ENCODE measurements at places on chromosomes 2 and 18. TPM values are rescaled to one million over a fixed set of nuclear protein-coding genes. Genes with fewer than 3 reads are reported as not detected.
A peak's percentile ranks its signal among the peaks of the same experiment; 100 is the strongest.

- H3K4me1 ChIP-seq: no peaks in the 10 kb centered on the region
- DNase-seq: no peak
- H3K27me3 ChIP-seq: no peaks in the 10 kb centered on the region
Measured at GRCh38 chr18:39105104-39105503, 1539.5 kb upstream of the CELF4 start.

DNA sequence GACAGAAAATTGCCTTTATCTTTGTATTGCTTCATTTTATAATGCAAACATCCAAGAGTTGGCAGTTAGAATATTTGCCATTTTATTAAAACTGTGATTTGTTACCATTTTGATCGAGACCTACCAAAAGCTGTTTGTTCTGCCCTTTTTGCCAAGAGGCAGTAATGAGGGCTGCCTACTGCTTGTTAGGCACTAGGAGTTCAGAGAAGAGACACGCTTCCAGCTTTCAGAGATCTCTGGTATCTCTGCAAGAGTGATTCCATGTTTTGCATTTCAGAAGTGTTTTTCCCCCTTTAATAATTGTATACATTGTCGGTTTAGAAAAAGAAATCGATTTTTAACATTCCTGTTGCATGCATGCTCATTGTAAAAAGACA lies 628 bp downstream of the MRPL30 start:
- peak overlapping the region; percentile 74 for H3K27ac ChIP-seq
- H3K4me1 ChIP-seq: peaks cover 20% of the 10 kb centered on the region
- peak overlapping the region; percentile 75 for H3K4me3 ChIP-seq
- no peaks in the 10 kb centered on the region for H3K27me3 ChIP-seq

- no peak overlapping the region for H3K4me3 ChIP-seq
- H3K27ac ChIP-seq: no peak overlapping the region
- no peaks in the 10 kb centered on the region for H3K27me3 ChIP-seq
- no peaks in the 10 kb centered on the region for H3K36me3 ChIP-seq
- no peaks in the 10 kb centered on the region for H3K4me1 ChIP-seq
Measured at GRCh38 chr18:8874872-8875271, 169.5 kb downstream of the MTCL1 start.

DNA sequence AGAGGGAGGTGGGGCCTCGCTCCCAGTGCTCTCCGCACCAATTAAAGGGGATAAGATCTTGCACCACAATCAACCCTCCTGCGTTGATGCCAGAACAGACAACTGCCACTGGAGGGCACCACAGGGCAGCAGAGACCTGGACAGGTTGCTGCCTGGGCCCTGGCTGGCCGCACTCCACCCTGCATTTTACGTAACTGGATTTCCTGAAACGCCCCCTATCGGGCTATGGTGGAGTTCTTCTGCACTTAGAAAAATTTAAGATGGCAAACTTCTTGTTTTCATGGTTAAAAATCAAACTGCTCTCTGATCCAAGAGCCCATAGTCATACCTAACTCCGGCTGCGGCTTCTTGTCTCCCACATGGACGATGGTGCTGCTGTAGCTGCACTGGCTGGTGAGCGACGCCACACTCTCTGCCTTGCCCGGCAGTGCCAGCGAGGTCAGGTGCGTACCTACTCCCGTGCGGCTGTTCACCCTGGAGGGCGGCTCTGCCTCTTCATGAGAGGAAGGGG lies 16.8 kb upstream of the HES6 start:
- H3K27ac ChIP-seq: no peak overlapping the region
- H3K4me1 ChIP-seq: no peaks in the 10 kb centered on the region
- DNase-seq: peak; percentile 50
- no peaks in the 10 kb centered on the region for H3K27me3 ChIP-seq
- H3K36me3 ChIP-seq: peaks cover 46% of the 10 kb centered on the region

DNA sequence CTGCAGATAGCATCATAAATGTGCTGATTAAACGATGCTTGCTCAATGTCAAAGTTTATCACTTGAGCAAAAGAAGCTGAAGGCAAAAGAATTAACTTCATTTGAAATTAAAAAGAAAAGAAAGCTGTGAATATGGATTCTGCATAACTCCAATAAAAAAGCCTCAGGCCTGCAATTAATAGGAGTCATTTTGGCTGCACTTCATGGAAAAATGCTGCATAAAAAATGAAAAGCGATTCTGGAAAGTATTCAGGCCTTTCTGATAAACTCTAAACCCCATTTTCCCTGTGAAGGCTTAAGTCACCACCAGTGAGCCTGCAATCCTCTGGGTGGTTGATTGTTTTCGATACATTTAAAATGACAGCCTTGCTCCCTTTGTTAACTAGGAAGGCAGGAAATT lies 1793.4 kb downstream of the SUCLG1 start:
- DNase-seq: no peak
- no peaks in the 10 kb centered on the region for H3K27me3 ChIP-seq

- H3K27ac ChIP-seq: no peak overlapping the region
- no peaks in the 10 kb centered on the region for H3K27me3 ChIP-seq
- H3K4me3 ChIP-seq: no peak overlapping the region
Measured at GRCh38 chr2:106869512-106870275, 16.3 kb downstream of the ST6GAL2 start.

DNA sequence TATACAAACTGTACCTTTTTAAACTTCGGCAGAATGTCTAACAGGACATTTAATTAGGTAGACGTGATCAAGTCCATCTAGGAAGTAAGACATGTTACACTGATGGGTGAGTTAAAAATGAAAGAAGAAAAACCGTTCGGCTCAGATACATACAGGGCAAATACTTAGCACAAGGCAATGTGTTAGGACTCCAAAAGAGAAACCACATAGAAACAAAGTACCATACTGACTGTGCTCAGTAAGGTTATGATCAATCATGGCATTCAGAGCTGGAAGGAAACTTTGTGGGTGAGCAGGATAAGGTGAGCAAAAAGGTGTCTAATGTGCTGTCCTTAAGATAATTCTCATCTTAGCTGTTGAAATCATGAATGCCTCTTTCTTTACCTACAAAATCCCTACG lies 211.9 kb downstream of the STK39 start:
- H3K4me1 ChIP-seq: no peaks in the 10 kb centered on the region
- H3K36me3 ChIP-seq: peaks cover 8% of the 10 kb centered on the region
- no peak overlapping the region for H3K4me3 ChIP-seq
- H3K27ac ChIP-seq: no peak overlapping the region

- no peaks in the 10 kb centered on the region for H3K27me3 ChIP-seq
- DNase-seq: no peak
- no peaks in the 10 kb centered on the region for H3K36me3 ChIP-seq
Measured at GRCh38 chr2:31233231-31233630, 721 bp upstream of the EHD3 start.

- H3K27me3 ChIP-seq: no peaks in the 10 kb centered on the region
- no peak overlapping the region for H3K27ac ChIP-seq
- no peaks in the 10 kb centered on the region for H3K4me1 ChIP-seq
- no peak for DNase-seq
- H3K4me3 ChIP-seq: no peak overlapping the region
Measured at GRCh38 chr2:77552956-77553355, 30.8 kb upstream of the LRRTM4 start.

DNA sequence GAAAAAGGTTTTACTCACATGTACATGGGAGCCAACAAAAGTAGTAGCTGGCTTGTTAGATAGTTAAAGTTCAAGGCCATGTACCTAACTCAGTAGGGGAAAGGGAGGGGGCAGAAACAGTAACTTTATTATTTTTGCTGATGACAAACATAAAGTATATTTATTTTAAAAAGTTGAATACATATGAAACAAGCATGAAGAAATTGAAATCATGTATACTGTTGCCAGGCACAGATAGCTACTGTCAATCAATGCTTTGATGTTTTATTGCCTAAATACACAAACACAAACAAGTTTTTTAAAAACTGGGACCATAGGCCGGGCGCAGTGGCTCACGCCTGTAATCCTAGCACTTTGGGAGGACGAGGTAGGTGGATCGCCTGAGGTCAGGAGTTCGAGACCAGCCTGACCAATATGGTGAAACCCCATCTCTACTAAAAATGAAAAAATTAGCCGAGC lies 7.6 kb upstream of the PSD4 start:
- H3K27me3 ChIP-seq: no peaks in the 10 kb centered on the region
- no peaks in the 10 kb centered on the region for H3K36me3 ChIP-seq
- peaks cover 33% of the 10 kb centered on the region for H3K4me1 ChIP-seq
- no peak for DNase-seq

DNA sequence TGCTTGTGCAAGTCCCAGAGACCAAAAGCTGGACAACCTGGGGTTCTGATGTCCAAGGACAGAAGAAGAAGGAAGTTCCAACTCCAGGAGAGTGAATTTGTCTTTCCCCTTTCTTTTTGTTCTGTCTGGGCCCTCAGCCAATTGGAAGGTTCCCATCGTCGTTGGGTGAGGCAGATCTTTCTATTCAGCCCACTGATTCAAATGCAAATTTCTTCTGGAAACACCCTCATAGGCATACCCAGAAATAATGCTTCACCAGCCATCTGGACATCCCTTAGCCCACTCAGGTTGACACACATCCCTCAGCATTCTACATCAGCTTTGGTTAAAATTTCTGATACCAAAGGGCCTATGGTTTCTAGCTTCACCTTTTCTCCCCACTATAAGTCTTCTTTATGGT lies 156.5 kb downstream of the SP3 start:
- no peak for DNase-seq
- no peak overlapping the region for H3K27ac ChIP-seq
- no peaks in the 10 kb centered on the region for H3K4me1 ChIP-seq
- H3K27me3 ChIP-seq: no peaks in the 10 kb centered on the region
- H3K4me3 ChIP-seq: no peak overlapping the region
- H3K36me3 ChIP-seq: no peaks in the 10 kb centered on the region

DNA sequence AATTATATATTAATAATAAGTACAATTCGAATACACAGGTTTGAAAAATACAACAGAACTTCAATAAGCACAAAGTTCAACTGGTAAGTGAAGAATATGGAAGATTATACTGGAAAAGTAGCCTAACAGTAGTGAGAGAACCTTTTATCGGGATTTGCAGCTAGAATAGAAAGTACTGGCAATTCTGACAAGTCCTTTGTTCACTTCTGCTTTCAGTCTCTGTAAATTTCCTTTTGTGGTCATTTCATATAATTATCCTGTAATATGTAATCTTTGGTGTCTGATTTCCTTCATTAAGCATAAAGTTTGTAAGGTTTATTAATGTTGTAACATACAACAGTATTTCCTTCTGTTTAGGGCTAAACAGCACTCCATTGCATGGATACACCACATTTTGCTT lies 67.2 kb downstream of the CUL3 start:
- no peak for DNase-seq
- peaks cover 7% of the 10 kb centered on the region for H3K36me3 ChIP-seq
- H3K27ac ChIP-seq: no peak overlapping the region
- no peaks in the 10 kb centered on the region for H3K27me3 ChIP-seq
- no peak overlapping the region for H3K4me3 ChIP-seq
- peaks cover 28% of the 10 kb centered on the region for H3K4me1 ChIP-seq

- DNase-seq: no peak
- no peaks in the 10 kb centered on the region for H3K27me3 ChIP-seq
- H3K4me3 ChIP-seq: no peak overlapping the region
- H3K27ac ChIP-seq: no peak overlapping the region
Measured at GRCh38 chr18:72673242-72673641, 129.1 kb upstream of the CBLN2 start.

GRCh38 chr2:21229302-21229701 lies 105.5 kb downstream of the TDRD15 start:
- no peaks in the 10 kb centered on the region for H3K36me3 ChIP-seq
- no peaks in the 10 kb centered on the region for H3K4me1 ChIP-seq
- no peak overlapping the region for H3K4me3 ChIP-seq
- no peak overlapping the region for H3K27ac ChIP-seq
- H3K27me3 ChIP-seq: no peaks in the 10 kb centered on the region

GRCh38 chr2:177229442-177230242 lies 17.0 kb downstream of the HNRNPA3 start:
- H3K4me3 ChIP-seq: no peak overlapping the region
- H3K27ac ChIP-seq: no peak overlapping the region
- no peaks in the 10 kb centered on the region for H3K4me1 ChIP-seq
- no peak for DNase-seq

GRCh38 chr18:49699303-49699702 lies 114.0 kb downstream of the ACAA2 start:
- H3K4me1 ChIP-seq: no peaks in the 10 kb centered on the region
- no peaks in the 10 kb centered on the region for H3K27me3 ChIP-seq

DNA sequence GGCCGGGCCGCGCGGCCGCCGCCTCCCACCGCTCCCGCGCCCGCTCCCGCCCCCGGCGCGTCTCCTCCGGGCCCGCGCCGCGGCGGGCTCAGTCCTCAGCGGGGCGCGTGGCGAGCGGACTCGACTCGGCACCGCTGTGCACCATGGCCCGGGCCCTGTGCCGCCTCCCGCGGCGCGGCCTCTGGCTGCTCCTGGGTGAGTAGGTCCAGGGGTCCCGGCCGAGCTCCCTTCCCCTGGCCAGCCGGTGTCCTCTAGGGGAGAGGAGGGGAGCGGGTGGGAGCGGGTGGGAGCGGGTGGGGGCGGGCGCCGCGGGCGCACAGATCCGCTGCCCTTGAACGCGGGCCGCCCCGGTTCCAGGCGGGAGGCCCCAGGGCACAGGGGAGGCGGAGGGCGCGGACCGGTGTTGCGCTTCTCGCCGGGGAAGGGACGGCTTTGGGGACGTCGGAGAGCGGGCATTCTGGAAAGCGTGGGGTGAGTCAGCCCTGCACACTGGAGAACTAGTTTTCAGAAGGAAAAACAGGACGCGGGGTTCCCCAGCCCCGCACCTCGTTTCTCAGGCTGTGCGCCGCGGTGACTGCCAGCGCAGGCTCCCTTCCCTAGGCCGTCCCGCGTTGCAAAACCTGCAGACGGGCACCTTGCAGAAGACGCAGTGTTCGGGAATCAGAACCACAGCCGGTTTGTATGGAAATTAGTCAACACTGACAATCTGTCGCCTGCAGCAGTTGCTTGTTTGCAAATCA lies at the start of gene RAMP1:
Gene RAMP1 (plus strand): TSS at position 91 of the 740 bp plus-strand sequence. CDS start 53 bp downstream, at position 144.
- H3K36me3 ChIP-seq: no peaks in the 10 kb centered on the region
- H3K27me3 ChIP-seq: no peaks in the 10 kb centered on the region
- H3K4me3 ChIP-seq: peak within 1 kb of the TSS; percentile 34
- peaks cover 24% of the 10 kb centered on the region for H3K4me1 ChIP-seq
- no peak within 1 kb of the TSS for H3K27ac ChIP-seq
- no peak for DNase-seq

DNA sequence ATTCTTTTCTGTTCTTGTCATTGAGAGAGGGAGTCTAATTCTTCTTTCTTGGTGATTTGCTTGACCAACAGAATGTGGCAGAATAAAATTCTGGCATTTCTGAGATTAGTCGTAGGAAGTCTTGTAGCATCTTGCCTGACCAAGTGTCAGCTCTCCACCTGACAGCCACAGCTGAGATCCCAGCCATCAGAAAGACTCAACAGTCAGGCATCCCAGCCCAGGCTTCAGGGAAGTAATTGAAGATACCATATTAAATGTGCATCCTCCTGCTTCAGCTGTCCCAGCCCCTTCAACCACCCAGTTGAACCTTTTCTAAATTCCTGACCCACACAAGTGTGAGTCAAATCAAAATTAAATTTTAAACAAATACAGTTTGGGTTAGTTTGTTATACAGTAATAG lies 208.3 kb downstream of the PIK3C3 start:
- no peak for DNase-seq
- no peak overlapping the region for H3K4me3 ChIP-seq
- no peaks in the 10 kb centered on the region for H3K27me3 ChIP-seq
- H3K27ac ChIP-seq: no peak overlapping the region
- H3K36me3 ChIP-seq: no peaks in the 10 kb centered on the region

- DNase-seq: no peak
- H3K4me1 ChIP-seq: no peaks in the 10 kb centered on the region
- no peaks in the 10 kb centered on the region for H3K27me3 ChIP-seq
- H3K27ac ChIP-seq: no peak overlapping the region
- no peaks in the 10 kb centered on the region for H3K36me3 ChIP-seq
Measured at GRCh38 chr2:213246497-213247281, 37.6 kb upstream of the SPAG16 start.

CCBE1 gene
- not detected for total RNA-seq

SATB2 gene
- 2.8 TPM for total RNA-seq

KLHL41 gene
- not detected for total RNA-seq

BCL2 gene
- 28.2 TPM for total RNA-seq

TEX44 gene
- total RNA-seq: not detected

MAPK4 gene
- total RNA-seq: not detected

KCNIP3 gene
- 1.4 TPM for total RNA-seq

CRYGD gene
- total RNA-seq: not detected

UGT1A10 gene
- not detected for total RNA-seq

SERPINB5 gene
- total RNA-seq: not detected

PGAP1 gene
- 2.5 TPM for total RNA-seq
